ENCODE measurements at places on chromosomes 4 and X. TPM values are rescaled to one million over a fixed set of nuclear protein-coding genes. Genes with fewer than 3 reads are reported as not detected.
A peak's percentile ranks its signal among the peaks of the same experiment; 100 is the strongest.

- DNase-seq: no peak
These were observed 22.2 kb downstream of the LRIT3 start for GRCh38 chr4:109870061-109870460.

The COQ2 gene
- 3.6 TPM for polyA plus RNA-seq

The CAPN6 gene
- polyA plus RNA-seq: not detected

- DNase-seq: no peak
These were observed 43.8 kb downstream of the RGS12 start for GRCh38 chr4:3336382-3337356.

The FRMPD3 gene
- polyA plus RNA-seq: not detected

The PTPN13 gene
- not detected for polyA plus RNA-seq

DNA sequence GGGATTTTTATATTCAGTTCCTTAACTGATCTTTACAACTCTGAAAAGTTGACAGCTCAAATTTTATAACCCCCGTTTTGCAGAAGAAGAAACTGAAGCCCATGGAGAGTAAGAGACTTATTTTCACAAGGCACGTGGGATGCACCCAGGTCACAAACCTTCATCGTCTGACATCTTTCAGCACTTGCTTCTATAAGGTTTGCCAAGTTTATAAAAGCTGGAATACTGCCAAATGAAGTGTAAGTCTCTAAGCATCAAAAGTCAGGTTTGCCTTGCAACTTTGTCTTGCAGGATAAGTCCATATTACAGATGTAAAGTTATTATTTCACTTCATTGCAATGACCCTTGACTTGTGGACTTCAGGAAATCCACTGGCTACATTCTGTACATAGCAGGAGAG lies 6.3 kb upstream of the KCNIP4 start:
- DNase-seq: no peak

GRCh38 chr4:116358633-116359222 lies 726.6 kb downstream of the TRAM1L1 start:
- DNase-seq: peak; percentile 37

The GLUD2 gene
- polyA plus RNA-seq: 0.21 TPM

- no peak for DNase-seq
These were observed 268.4 kb upstream of the MAGEB18 start for GRCh38 chrX:25869761-25870160.

DNA sequence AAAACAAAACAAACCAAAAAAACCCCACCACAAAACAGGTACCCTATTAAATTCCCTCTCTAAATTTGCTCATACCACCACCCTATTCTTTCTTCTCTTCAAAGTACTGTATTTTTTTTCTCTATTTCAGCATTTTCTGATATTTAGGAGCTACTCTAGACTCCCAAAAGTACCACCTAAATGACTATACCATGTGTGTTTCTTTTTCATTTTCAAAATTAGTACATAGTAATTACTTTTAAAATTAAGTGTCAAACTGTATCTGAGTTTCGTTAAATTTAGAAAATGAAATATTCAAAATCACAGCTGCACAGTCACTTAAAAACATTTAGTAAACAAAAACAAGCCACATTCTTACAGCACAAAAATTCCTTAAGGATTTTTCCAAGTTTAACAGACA lies 161.7 kb downstream of the FBXW7 start:
- DNase-seq: no peak

DNA sequence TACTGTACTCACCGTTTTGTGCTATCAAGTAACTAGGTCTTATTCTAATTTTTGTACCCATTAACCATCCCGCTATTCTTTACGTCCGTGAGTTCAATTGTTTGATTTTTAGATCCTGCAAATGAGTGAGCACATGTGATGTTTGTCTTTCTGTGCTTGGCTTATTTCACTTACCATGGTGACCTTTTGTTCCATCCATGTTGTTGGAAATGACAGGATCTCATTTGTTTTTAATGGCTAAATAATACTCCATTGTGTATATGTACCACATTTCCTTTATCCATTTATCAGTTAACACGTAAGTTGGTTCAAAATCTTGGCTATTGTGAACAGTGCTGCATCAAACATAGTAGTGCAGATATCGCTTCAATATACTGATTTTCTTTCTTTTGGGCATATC lies 48.3 kb downstream of the USP9X start:
- DNase-seq: no peak

GRCh38 chr4:87532907-87533306 lies 3.7 kb upstream of the SPARCL1 start:
- no peak for DNase-seq

The P2RY4 gene
- polyA plus RNA-seq: not detected

DNA sequence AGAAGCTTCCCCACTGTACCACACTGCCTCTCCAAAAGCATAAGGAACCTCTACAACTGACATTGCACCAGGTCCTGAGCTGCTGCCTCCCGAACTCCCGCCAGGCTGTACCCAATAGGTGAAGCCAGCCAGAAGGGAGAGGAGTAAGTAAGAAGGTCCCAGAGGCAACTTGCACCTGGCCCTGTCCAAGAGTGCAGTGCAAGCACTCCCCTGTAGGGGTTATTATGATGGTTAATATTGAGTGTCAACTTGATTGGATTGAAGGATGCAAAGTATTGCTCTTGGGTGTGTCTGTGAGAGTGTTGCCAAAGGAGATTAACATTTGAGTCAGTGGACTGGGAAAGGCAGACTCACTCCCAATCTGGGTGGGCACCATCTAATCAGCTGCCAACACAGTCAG lies 879.3 kb upstream of the SLIT2 start:
- DNase-seq: no peak

DNA sequence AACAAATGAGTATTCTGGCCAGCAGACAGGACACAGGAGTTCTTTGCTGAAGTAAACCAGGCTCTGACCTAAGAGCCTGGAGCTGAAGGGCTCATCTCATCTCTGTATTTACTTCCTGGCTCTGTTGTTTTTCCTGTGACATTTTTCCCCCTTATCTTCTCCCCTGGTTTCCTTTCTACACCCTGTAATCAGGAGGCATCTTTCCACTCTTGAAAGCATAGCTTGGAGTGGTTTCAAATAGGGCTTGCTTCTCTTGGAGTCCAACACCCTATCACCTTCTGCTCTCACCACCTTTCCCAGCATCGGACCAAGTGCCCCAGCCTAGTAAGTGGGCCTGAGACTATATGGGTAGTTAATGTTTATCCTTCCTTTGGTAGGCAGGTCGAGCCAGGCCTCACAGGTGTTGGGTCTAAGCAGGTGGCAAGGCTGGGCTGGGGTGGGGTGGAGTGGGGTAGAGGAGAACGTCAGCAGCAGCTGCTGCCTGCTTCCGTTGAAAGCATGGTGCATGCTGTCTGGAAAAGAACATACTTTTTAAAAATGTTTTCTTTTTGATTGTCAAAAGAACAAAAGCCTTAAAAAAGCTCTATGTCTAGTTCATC lies 1.2 kb downstream of the DRP2 start:
- no peak for DNase-seq

DNA sequence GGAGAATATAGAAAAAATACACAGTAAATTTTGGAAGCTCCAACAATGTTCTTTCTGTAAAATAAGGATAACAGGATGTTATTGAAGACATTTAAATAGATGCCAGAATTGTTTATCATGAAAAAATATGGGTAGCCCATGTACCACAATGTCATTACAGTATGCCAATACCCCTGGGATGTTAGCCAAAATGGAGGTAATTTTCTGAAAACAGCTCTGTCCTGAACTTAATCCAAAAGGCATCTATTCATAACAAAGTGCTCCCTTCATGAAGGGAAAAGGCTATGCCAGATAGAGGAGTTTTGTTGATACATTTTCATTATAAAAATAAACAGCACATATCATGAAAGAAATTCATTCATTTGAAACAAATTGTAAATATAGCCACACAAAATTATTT lies 1902.6 kb upstream of the AGA start:
- DNase-seq: no peak

DNA sequence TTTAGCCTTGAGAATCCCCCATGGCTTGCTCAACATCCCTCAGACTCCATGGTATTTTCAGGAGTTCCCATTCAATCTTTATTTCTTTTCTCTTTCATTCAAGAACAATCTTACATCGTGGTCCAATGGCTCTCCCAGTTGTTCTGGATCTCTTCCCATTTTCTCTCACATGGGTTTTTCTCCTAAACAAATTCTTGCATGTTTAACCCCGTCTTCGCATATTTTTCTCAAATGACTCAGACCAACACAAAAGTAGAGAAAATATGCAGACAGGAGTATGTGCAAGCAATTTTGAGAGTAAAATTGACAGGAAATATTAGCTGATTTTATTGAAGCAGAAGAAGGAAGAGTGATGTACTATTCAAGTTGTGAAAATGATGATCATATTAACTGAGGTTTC lies 396.4 kb upstream of the TRAM1L1 start:
- DNase-seq: no peak

The CSAG1 gene
- not detected for polyA plus RNA-seq

The GPAT3 gene
- polyA plus RNA-seq: 1.5 TPM

GRCh38 chr4:164937576-164938270 lies 39.7 kb downstream of the TRIM61 start:
- DNase-seq: no peak

- no peak for DNase-seq
These were observed at the start of gene GALNTL6 for GRCh38 chr4:171812665-171813525. GALNTL6 (plus strand) TSS chr4:171813404.

- DNase-seq: no peak
These were observed 28.7 kb downstream of the TMEM31 start for GRCh38 chrX:103739421-103739820.

DNA sequence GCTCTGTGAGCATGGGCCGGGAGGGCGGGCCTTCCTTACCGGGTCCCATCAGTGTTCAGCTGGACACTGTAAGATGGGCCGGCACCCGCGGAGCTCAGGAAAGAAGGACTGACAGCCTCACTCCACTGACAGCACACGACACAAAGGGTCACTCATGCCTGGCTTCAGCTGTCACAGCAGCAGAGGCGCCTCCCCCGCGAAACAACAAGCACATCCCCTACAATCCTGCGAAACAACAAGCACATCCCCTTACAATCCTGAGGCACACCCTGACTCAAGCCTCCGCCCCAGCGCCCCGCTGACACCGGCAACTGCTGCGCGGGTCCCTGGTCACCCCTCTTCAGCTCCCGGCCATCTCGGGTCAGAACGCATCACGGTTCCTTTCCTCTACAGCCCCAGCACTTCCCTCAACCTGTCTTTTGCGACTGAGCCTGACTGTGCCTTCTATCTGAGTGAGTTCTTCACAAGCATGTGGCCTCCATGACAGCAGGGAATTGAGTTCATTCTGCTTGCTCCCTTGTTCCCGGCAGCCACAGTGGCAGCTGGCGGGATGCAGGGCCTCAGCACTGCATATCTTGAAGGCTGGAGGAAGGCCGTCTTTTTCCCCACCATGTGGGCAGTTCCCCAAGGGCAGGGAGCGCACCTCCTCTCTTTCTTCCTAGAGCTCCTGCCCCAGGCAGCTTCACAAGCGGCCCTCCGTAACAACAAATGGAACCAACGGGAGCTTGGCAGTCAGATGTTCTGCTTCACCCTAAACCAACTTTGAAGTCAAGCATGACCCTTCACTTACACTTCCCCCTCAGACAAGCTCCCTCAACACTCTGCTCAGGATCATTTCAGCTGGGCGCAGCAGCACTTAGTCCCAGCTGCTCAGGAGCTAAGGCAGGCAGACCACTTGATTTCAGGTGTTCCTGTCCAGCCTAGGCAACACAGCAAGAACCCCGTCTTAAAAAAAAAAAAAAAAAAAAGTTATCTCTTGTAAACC lies 39.6 kb downstream of the SCD5 start:
- DNase-seq: no peak
